ENCODE measurements at places on chromosomes 2 and 18.

- no peak for DNase-seq
These were observed 31.8 kb downstream of the ARHGAP25 start for GRCh38 chr2:68766376-68766845.

DNA sequence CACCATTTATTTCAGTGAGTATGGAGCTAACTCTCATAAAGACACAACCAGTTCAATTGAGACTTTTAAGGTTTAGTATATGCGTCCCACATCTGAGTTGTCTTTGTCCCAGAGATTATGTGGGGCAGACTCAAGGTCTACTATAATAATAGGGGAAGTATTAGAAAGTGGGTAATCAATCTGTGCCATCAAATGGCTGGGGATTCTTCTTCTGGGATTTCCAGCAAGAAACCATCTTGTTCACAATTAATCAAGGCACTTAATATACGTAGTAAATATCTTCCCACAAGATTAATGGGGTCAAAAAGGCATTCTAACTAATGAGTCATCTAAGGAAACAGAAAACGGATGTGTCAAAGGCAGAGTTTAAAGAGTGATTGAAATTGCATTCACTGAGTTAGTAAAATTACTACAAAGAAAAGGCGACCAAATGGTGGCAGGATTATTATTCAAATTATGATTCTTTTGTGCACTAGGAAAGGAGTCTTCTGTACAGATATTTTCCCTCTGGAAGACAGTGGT, 179.8 kb upstream of the REG3G start:
- DNase-seq, result no peak

DNA sequence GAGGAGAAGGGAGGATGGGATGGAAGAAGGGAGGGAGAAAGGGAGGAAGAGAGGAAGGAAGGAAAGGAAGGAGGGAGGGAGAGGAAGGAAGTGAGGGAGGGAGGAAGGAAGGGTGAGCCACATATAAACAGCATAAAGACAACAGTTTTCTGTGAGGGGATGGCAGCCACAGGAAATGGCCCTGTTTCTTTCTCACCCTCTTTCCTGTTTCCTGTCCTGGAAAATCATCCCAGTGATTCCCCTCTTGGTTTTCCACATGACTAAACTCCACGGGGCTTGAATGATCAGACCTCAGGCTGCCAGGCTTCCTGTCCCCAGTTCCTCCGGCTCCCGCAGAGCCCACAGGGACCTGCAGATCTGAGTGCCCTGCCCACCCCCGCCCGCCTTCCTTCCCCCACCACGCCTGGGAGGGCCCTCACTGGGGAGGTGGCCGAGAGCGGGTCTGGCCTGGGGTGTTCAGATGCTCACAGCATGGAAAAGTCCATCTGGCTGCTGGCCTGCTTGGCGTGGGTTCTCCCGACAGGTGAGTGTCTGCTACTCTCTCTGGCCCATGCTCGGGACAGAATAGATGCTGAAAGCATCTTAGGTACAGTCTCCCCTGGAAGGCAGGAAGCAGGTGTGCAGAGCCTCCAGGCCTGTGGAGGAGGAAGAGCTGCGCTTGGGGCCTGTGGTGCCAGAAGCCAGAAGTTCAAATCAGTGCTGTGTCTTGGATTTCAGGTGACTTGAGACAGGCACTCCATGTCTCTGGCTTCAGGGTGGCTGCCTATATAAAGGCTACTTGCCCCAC, at the start of gene SIGLEC15:
TSS of gene SIGLEC15 (plus strand) at position 418 of the 787 bp plus-strand sequence. CDS start at position 472, 54 bp downstream.
- no peak for DNase-seq

- peak; percentile 79 for DNase-seq
These were observed 251.9 kb downstream of the TTC32 start for GRCh38 chr2:19649785-19650380.

- DNase-seq, result no peak
These were observed at the start of gene ICOS for GRCh38 chr2:203936535-203936934. TSS of gene ICOS (plus strand) at chr2:203936763. CDS start at chr2:203936815, 52 bp downstream.

GRCh38 chr2:65057391-65058052, 1.3 kb downstream of the CEP68 start:
- peak; percentile 50 for DNase-seq

DNA sequence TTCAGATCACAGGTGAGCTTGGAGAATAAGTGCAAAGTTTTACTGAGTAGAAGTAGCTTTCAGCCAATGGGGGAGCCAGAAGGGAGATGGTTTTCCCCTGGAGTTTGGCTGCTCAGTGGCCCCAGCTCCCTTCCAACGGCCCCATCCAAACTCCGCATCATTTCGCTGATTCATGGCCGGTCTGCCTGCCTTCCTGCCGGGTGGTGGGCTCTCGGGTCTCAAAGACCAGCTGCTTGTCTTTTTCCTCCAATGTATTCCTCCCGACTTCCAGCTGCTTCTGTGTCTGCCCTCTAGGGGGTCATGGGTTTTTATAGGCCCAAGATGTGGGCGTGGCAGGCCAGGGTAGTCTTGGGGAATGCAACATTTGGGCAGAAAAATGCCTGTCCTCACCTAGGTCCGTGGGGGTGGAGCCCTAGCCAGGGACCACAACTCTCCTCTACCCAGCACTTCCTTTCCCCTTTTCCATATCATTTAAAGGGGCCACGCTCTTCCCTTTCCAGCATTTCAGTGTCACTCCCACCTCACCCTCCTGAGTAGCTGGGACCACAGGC, 73.5 kb downstream of the MEX3C start:
- DNase-seq, result no peak

- DNase-seq, result no peak
These were observed 109.1 kb downstream of the SMAD7 start for GRCh38 chr18:48841381-48842258.

DNA sequence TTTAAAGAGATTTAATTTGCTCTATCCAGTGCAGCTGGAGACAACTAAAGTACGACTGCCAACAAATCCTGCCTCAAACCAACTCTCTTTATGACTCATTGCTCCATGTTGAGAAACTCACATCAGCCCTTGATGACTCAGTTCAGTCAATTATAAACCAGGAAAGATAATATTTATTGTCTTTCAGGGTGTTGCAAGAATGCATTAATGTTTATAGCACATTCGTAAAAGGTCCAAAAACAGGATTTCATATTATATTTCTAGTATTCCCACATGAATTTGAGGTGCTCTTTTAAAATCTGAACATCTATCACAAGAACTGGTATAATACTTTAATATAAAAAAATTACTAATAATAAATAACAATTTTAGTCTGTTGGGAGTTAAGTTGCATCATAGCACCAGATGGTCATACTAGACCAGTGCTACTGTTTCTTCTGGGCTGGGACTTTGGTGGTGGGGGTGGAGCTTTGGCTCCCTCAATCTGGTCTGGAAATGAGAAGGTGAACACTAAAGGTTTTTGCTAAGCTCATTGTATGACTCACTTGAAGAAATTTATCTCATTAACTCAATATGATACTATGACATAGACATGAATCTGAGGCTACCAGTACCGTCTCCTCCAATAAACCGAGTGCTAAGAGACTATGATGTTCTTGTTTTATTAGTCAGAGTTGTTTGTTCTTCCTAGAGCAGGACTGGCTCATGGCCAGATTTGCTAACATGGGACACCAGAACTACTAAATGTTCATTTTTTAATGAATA, 26.6 kb upstream of the MAP3K20 start:
- DNase-seq, result peak; percentile 79
